T1000 (cell line): ENCODE measurements at places on chromosomes 13 and 19.
A peak's percentile ranks its signal among the peaks of the same experiment; 100 is the strongest.

GRCh38 chr19:32373585-32374295, 28.3 kb downstream of the ZNF507 start:
- peak; percentile 76 for DNase-seq

DNA sequence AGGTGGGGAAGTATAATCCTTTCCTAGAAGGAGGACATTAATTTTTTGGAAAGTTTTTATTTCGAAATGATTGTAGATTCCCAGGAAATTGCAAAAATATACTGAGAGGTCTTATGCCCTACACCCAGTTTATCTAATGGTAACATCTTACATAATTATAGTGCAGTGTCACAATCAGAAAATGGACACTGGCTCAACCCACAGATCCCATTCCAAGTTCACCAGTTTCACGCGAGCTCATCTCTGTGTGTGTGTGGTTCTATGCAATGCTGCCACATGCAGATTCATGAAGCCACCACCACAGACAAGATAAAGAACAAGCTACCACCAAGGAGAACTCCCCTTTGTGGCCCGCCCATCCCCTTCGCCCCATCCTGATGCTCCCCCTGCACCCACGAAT, 24.4 kb downstream of the IL17D start:
- DNase-seq = no peak

DNA sequence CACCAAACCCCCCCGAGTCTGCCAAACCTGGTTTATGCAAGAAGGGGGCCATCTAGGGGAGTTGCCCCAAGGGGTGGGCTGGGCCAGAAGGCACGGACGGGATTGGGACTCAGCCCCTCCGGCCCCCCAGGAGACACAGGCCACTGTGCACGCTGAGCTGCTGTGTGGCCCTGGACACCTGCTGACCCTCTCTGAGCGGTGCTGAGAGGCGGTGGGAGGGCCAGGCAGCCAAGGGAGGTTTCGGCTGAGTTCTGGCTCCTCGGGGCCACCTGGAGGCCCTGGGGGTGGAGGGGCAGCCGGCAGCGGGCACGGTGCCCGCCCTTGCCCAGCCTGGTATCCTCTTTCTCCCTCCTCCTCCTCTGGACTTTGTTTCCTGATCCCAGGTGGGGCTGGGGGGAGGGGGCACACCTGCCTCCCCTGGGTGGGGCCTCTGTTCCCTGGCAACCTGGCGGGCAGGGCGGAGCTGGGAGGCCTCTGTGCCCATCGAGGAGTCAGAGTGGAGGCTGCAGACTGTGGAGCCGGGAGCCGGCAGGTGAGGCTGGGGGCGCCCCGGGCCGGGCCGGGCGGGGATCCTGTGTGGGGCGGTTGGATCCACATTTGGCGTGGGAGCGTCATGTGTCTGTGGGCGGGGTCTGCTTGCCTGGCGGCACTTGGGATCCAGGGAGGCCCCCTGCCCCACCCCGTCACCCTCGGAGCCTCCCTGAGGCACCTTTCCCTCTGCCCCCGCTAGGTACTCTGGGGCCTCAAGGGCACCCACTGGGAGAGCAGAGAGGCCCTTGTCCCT, at the start of gene MISP:
Gene MISP, plus strand, starts transcription at position 473 of the 784 bp plus-strand sequence. CDS start 5,835 bp downstream, outside the sequence.
- no peak for DNase-seq

DNA sequence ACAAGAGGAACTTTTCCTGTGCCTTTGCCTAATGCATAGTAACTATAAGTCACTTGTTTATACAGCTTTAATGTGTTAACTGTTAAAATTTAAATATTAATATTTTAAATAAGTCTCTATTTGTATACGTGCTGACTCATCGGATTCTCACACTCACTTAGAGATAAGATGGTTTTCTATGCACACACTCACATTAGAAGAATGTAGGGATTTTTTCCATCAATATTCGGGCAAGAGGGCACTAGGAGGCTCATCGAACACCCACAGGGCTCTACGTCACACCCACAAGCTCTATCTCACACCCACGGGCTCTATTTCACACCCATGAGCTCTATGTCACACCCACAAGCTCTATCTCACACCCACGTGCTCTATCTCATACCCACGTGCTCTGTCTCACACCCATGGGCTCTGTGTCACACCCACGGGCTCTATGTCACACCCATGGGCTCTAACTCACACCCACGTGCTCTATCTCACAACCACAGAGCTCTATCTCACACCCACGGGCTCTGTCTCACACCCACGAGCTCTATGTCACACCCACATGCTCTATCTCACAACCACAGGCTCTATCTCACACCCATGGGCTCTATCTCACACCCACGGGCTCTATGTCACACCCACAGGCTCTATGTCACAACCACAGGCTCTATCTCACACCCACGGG, 73.4 kb downstream of the COL4A2 start:
- DNase-seq = no peak

- DNase-seq = no peak
Measured at GRCh38 chr13:75959861-75960481, 323.8 kb downstream of the LMO7 start.

DNA sequence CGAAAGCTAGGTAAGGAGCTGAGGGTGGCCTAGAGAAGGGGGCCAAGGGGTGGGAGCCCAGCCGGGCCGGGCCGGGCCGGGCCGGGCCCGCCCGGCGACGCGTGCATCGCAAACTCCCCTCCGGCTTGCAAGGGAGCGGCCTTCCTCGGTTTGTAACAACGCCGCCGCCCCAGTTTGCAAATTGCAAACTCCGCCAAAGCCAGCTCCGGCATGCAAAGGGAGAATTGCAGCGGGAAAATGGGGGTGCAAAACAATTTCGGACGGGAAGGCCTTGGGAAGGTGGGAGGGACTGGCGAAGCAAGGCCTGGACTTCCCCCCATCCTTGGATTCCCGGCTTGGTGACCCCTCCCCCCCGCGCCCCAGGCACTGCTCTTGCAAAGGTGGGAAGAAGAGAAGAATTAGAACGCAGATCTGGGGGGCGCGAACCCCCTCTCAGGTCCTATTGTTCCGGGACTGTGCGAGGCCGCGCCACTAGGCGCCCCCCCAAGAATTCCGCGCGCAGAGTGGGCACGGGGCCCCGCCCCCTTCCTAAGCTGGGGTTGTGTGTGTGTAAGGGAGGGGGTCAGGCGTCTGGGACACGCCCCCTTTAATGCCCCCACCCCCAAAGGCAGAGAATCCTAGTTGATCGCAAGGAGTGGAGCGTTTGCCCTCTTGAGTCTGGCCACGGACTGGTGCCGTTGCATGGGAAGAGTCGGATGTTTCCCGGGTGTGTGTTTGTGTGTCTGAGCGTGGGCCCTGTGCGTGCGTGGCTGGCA, 926 bp downstream of the PRR12 start:
- peak; percentile 18 for DNase-seq

DNA sequence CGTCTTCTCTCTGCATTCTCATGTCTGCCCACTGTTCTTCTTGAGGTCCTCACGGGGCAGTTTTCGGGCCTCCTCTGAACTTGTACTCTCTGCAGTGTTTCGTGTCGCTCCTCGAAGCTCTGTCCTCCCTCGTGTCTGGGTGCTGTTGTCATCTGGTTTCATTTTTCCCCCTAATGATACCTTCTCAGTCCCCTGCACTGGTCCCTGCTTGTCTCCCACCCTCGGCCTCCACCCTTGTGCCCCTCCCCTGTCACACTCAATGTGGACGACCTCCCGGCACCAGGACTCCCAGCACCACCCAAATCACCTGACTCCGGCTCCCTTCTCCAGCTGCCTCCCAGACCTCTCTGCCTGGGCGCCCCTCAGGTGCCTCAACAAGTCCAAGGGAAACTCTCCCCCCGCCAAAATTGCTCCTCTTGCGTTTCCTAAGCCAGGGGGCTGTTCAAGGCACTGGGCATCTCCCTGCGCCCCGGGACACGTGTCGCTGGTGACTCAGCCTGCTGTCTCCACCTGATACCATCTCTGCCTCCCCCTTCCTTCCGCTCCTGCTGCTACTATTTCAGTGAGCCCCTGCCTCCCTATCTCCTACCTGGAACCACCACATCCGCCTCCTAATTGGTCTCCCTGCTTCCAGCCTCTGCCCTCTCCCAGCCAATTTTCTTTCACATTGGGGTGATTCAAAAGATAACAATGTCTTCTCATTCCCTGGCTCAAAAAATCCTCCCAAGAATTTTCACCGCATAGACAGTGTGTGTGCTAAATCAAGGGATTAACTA, 49.5 kb downstream of the RFX2 start:
- no peak for DNase-seq

DNA sequence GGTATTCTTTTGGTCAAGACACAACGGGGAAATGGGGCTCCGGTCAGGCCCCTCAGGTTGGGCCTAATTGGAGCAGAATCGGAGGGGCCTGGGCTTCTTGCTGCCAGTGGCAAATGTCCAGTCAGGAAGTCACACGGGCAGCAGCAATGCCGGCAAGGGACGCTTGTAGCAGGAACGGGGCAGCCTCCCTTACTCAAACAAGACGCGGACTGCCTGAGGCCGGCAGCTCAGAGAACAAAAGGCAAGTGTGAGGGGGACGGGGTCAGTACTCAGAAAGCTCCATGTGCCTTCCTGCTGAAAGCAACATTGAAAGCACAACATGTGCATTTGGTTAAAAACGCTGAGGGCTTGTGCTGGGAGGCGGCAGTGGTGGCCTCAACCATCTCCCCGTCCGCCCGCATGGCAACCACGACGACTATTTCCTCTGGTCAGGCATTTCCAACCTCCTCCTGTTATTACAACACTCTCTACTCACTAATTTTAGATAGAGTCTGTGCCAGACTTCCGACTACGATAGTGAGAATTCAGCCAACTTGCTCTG, 20.5 kb upstream of the RASA3 start:
- no peak for DNase-seq

DNA sequence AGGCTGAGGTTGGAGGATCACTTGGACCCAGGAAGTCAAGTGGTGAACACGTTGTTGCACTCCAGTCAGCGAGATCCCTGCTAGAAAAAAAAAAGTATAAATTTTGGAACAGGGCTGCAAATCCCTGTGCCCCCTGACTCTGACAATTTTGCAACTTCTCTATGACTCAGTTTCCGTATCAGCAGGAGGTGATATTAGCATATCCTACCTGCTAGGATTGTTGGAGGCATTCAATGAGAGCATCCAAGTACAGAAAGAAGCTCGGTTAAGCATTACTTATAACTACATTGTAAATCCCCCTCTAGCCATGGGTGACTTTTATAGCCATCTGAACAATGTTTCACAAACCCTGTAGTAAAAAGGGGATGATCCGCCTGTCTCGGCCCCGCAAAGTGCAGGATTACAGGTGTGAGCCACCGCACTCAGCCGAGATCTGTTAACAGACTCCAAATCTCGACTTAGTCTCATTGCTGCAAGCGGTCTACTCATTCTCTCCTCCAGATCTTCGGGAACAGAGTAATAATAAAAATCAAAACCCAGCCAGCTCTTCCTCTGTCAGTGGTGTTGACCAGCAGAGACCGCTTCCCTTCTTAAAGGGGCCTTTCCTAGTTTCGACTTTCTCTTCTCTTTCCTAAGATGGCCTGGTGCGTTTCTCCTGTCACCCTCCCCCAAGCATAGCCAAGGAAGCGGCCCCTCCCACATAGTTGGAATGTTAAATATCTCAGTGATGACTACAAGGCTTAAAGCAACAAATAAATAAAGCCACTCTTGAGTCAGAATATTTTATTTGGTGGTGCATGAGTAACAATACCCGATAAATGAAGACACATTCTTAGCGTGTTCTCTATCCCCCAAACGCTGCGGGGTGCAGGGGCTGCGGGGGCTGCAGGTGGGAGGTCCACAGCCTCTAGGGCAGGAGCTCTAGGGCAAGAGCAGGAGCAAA, 10.3 kb upstream of the BICRA start:
- DNase-seq = peak; percentile 79

DNA sequence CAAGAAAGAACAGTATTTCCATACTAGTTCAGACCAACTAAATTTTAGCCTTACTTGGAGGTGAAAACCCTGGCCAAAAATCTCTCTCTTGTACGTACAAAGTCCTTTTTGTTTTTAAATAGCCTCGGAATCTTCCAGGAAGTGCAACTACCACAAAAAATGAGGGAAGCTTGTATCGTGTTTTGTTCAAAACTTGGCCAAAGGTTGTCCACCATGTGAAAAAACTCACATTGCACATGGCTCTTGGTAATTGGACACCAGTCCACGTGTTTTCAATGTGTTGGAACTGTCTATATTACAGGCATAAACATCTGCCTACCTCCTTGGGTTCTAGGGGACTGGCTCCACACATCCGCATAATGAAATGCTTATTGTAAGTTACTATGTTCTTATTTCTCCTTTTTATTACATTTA, 15.2 kb upstream of the STRN4 start:
- no peak for DNase-seq

DNA sequence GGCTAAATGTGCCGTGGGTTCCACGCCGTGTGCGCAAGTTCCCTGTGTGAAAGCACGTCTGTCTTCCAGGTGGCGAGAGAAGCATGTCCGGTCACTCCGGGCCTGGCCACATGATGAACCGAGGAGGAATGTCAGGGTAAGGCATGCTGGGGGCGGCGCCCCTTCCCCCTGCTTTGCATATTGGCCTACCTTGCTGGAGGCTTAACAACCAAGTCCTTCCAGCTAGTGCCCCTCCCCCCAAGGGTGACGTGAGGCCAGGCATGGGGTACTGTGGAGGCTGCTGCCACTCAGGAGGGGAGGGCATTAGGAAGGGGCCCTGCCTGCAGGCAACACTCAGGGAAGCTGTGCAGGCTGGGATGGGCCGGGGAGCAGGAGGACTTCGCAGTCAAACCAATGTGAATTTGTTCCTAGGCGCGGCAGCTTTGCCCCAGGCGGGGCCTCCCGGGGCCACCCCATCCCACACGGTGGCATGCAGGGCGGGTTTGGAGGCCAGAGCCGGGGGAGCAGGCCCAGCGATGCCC, 12.5 kb downstream of the MICOS13 start:
- DNase-seq = no peak

DNA sequence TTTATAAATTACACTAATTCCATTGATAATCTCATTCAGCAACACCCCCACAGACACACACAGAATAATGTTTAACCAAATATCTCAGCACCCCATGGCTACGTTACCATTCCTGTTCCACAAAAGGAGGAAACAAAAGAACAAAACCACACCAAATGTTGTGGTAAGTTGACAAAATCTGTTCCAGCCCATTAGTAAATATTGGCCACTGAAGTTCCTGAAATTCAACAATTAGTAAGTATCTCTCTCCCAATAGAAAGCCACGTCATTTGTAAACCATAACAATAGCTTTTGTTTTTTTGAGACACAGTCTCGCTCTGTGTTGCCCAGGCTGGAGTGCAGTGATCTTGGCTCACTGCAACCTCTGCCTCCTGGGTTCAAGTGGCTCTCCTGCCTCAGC, 2.3 kb upstream of the FCAR start:
- DNase-seq = no peak

- peak; percentile 39 for DNase-seq
Measured at GRCh38 chr19:16160943-16161560, 12.3 kb downstream of the CIB3 start.

GRCh38 chr13:62524498-62524897, 1108.8 kb upstream of the PCDH20 start:
- DNase-seq = no peak
